ENCODE measurements at places on chromosomes 2 and 18.

DNA sequence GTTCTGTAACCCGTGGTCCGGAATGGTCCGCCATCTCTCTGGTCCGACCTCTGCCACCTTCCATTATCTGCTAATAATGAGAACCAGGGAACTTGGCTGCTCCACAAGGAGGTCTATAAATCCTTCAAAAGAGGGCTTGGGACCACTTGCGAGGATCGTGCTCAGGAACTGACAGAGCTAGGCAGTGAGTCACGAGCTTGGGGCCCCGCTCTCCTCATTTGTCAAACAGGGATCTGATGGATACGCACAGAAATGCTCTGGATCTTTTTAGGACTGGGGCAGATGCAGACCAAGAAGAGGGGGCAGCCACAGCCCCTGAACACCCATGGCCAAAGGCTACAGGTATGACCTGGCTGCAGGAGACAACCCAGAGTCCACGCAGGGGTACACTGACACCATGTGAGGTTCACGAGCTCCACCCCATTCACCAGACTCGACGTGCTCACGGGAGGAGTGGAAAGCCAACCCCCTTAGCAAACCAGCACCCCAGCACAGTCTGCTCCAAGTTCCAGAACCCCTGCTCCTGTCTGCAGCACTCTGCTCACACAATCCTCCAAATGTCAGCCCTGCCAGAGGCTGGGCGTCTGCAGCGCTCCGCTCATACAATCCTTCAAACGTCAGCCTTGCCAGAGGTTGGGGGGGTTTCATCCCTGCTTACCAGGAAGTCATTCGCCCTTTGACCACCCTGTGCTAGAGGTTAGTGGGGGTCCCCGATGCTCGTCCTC, 45.8 kb downstream of the ANO7 start:
- DNase-seq: no peak

GRCh38 chr18:37559194-37559593, 6.4 kb downstream of the CELF4 start:
- no peak for DNase-seq

- DNase-seq: no peak
Observed at GRCh38 chr2:234374736-234375135, 122.1 kb downstream of the ARL4C start.

DNA sequence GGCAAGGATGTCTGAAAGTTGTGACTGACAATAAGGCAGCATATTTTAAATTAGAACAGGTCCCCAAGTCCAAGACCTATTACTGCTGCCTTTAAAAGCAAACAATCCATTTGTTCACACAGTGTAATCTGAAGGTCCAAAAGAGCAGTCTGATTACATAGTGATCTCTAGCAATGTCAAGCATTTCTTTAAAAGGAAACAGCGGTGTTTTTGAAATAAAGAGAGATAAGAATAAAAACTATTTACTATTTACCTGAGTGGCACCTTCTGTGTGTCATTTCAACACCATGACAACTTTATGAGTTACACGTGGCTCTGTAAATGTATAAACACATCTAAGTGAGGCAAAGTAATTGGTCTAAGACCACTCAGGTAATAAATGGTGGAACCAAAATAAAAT, 1009.9 kb upstream of the CNTNAP5 start:
- no peak for DNase-seq

- no peak for DNase-seq
Observed at GRCh38 chr18:76328140-76328539, 166.9 kb downstream of the ZNF516 start.

DNA sequence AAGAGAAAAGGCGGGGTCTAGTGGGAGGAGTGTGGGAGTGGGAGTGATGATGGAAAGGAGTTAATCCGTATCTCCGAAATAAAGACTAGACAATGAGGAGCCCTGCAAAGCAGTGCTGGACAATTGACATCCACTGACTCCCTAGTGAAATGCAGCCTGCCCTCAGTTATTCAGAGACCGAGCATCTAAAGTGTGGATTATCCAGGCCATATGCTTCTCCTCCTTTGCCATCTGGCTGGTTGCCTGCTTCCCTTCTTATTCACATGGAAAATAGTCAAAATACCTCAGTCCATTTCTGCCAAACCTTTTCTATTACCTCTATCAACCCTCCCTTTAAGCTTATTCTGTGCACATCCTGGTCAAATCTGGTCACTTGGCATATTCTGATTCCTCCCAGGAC, 288.8 kb upstream of the SIX3 start:
- no peak for DNase-seq

DNA sequence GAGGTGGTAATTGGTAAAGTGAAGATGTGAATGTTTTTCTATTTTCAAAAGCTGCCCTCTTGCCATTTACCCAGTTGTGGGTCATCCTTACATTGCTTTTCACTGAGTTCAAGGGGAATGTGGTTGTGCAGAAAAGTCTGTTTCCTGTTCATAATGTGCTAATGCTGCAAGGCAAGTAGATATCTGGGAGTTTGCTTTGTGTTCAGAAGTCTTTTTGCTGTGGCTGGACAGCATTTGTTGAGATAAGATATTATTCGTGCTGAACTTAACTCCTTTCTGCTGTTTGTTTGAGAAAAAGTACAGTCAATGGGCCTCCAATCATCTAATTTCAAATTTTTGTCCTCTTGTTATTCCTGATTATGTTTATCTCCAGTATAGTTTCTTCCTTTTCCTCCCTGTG, 263.2 kb downstream of the LTBP1 start:
- peak; percentile 38 for DNase-seq

DNA sequence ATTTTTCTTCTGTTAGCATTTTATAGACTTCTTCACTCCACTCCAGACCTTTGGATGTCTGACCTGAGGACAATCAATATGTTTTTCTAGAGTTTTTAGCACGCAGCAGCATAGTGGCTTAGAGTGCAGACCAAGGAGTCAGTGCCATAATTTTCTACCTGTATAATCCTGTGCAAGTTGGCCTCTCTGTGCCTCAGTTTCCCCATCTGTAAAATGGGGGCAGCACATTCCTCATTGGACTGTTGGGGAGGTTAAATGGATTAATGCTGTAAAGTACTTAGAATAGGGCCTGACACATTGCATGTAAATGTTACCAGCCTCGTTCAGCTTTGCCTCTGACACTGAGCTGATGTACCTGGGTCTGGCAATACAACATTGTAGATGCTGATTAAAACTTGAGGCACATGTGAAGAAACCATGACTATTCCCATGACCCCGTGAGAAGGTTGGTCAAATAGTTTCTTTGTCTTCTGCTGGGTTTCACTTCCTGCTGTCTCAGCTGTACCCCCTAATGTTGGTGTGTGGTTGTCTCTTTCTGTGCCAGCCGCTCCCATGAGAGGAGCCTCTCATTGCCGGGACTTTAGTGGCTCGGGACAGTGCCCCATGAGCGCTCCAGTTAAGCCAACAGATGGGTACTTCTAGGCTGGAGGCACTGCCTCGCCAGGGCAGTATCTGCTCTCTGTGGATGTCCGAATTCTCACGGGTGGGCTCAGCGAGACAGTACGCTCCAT, 125.3 kb downstream of the SH3RF3 start:
- no peak for DNase-seq
